ENCODE measurements at places on chromosomes 13 and 19.

DNA sequence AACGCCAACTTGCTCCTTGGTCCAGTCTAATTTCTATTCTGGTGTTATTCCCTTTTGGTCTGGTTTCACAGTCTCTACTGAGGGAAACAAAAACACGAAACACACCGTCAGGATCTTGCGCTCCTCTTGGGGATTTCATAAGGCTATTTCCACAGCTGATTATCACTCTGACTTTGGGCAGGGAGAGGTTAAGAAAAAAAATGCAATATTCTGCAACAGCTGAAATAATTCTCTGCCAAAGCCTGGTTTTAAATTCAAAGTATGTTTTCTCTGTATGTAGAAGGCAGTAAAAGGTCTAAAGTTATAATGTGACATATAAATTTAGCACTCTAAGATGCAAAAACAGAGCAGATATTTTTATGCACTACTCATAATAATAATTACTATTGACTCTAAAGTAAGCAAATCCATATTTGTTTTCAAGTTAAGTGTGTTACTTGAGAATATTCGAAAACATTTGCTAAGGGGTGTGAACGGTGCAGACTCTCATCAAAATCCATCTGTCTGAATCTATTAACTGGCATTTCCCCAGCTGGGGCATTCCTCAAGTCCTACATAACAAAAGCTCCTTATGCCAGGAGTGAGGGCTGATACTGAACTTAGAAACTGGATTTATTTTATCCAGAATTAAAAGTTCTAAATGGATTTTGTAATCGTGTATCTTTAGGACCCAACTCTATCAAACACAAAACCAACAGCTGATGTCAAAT, 38.4 kb upstream of the STARD13 start:
- DNase-seq = no peak

DNA sequence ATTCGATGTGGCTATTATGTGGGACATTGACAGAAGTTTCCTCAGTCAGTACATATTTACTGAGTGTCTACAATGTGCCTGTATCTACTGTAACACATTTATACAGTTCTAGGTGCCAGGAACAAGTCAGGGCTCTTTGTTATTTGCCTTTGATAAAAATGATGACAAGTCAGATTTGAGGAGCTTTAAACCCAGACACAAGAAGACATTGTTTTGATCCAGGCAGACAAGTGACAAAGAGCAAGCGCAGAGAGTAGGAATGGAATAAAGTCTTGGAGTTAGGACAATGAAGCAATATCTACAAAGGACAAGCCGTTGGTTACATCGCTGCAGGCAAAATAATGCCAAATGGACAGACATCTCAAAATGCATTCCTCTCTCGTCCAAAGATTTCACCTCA, 70.1 kb downstream of the ITGBL1 start:
- no peak for DNase-seq

DNA sequence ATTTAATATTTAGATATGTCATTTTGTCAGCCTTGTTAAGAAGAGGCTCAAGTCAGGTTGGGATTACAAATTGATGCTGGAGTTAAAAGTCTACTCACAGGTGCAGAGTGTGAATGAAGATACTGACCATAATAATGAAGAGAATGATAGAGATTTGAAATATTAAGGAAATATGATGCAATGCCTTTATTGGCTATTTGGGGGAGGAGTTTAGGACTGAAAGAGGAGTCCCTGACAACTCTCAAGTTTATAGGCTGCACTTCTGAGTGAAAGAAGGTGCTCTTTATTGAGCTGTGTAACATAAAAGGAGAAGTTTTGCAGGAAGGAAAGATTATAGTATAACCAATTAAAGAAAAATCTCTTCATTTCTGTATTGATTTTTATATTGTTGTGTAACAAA, 827.7 kb upstream of the PCDH9 start:
- no peak for DNase-seq

GRCh38 chr13:94267581-94268366, 211.7 kb downstream of the DCT start:
- DNase-seq = no peak

DNA sequence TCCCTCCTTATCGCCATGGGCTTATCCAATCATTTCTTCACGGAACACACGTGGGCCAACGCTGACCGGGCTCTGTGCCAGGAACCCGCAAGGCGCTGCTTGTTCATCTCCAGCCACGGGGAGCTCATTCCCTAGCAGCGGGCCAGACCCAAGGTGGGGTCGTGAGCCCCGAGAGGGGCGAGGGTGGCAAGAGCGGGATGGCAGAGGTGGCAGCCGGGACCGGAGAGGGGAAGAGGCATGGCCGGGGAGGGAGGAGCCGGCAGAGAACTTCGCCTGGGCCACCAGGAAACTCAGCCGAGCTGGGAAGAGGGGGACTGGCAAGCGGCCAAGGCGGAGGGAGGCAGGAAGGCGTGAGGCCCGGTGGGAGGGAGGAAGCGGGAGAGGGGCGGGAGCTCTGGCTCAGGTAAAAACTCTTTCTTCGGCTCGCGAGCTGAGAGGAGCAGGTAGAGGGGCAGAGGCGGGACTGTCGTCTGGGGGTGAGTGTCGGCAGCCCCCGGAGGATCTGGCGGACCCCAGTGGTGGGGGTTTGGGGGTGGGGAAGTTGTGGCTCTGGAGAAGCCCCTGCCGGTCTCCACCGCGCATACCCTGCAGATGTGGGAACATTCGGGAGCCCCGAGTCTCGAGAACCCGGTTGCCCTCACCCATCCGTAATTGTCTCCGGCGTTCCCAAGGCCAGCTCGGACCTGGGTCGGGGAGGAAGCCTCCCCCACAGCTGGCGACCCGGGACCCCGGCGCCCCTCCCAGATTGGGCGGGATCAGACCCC, at the start of gene B3GNT3:
Gene B3GNT3, plus strand, starts transcription at position 408 of the 764 bp plus-strand sequence. CDS start 12,670 bp downstream, outside the sequence.
- DNase-seq = no peak

DNA sequence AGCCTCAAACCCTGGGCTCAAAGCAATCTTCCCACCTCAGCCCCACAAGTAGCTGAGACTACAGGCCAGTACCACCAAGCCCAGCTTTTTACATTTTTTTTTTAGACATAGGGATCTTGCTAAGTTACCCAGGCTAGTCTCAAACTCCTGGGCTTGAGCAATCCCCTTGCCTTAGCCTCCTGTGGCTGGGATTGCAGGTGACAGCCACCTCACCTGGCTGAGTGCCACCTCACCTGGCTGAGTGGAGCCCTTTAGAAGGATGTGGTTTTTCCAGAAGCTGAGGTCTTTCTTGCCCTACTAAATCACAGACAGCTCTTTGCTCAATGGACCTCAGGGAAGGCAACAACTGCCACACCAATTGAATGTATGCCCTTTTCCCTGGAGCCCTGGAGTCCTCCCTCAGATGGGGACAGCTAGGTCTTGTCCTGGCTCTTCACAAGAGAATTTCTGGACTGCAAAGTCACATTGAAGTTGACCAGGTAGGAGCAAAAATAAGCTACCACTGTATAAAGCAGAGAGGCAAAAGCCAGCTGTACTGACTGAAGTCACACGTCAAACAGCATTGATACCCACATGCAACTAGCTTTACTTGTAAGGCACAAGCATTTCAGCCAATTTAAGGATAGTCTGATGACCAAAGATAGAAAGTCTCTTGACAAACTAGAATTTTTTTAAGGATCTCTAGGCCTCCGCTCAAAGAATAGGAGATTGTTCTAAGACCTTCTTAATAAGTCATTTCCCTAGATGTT, 14.0 kb downstream of the PDX1 start:
- DNase-seq = no peak

DNA sequence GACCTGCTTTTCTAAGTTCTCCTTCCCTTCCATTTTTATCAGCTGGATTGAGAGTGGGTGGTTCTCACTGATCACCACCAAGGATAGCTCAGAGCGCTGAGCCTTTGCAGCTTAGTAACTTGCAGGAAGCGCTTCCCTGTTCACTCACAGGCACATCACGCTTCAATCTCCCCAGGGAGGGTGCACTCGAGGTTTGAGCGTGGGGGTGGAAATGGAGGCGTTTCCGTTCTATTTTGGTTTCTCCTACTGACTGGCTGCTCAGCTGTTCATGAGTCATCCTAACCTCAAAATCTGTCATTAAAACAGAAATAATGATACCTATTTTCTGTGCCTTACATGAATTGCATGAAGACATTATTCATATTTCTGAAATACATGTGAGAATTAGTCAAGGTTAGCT, 292.1 kb downstream of the SPRY2 start:
- DNase-seq = no peak

DNA sequence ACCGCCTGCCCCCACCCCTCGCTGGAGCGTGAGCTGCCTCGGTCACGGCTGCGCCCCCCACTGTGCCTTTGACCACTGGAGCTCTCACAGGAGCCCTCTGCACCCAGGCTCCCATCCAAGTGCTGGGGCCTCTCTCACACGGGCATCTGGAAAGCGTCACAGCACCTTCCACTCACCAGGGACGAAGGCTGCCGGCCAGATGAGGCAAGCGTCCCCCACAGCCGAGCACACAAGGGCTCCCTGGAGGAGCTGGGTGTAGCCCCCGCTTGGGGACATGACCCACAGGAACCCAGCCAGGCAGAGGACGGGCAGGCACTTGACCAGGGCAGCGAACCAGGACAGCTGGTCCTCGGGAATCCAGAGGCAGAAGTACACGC, 560 bp downstream of the TMEM86B start:
- no peak for DNase-seq

DNA sequence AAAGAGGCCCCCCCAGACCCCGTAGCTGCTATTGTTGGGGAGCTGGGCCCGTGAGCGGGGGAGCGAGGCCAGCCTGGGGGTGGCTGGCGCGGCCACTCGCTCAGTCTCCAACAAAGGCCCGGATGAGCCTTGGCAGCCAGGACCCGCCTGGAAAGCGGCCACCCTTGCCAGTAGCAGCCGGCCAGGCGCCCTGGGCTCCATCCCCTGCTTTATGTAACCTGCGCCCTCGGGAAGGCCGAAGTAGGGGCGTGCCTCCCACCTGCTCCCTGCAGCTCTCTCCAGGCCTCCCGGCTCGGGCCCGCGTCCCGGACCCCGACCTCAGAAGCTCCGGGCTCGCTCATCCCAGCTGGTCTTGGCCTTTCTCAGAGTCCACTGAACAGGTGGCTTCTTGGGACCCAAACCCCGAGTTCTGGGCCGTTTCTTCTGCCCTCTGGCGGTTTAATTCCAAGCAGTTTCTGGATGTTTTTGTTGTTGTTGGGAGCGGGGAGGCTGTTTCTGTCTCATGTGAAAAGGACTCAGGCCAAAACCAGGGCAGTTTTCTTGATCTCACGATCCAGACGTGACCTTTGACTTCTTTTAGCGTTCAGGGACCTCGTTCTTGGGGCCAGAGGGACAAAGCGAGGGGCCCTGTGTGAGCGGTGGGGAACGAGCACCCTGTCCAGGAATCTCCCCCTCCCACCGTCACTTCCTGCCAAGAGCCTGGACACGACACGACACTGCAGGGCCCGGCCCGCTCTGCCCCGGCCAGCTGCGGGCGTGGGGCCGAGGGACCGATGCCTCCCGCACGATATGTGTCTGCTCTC, 1.2 kb downstream of the CDC34 start:
- DNase-seq = no peak

GRCh38 chr19:14530506-14530905, 1.1 kb downstream of the TECR start:
- DNase-seq = no peak
